ENCODE measurements at places on chromosomes 11 and 22.
A peak's percentile ranks its signal among the peaks of the same experiment; 100 is the strongest.

DNA sequence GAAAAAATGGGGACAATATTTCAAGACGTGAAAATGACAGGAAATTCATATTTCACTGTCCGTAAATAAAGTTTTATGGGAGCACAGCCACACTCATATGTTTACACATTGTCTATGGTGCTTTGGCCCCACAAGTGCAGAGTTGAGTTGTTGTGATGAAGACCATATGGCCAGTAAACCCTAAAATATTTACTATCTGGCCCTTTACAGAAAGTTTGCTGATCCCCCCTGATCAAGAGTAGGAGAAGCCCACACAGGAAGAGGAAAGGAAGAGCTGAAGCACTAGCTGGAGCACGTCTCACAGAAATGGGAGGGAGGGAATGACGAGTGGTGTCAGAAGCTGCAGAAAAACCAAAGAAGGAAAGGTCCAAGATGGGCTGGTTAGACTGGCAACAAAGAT, 78.8 kb downstream of the TNRC6B start:
- DNase-seq, result no peak

DNA sequence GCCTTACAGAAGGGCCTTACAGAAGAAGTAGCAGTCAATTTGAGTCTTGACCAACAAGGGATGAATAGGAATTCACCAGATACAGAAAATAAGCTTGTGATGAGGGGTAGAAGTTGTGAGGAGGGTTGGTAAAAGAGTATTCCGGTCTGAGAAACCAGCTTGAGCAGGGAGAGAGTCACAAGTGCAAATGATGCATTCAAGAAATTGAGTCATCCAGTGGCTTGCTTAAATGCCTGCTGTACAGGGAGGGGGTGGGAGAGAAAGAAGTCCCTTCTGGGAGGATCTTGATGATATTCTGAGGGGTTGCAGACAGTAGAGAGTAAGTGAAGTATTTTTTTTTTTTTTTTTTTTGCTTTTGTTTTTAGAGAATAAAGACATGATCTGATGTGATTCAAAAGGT, 9.2 kb downstream of the CCKBR start:
- DNase-seq, result no peak

GRCh38 chr11:936199-936598, 10.5 kb downstream of the AP2A2 start:
- no peak for DNase-seq

- DNase-seq, result no peak
Observed at GRCh38 chr22:49693848-49694247, 133.8 kb downstream of the BRD1 start.

DNA sequence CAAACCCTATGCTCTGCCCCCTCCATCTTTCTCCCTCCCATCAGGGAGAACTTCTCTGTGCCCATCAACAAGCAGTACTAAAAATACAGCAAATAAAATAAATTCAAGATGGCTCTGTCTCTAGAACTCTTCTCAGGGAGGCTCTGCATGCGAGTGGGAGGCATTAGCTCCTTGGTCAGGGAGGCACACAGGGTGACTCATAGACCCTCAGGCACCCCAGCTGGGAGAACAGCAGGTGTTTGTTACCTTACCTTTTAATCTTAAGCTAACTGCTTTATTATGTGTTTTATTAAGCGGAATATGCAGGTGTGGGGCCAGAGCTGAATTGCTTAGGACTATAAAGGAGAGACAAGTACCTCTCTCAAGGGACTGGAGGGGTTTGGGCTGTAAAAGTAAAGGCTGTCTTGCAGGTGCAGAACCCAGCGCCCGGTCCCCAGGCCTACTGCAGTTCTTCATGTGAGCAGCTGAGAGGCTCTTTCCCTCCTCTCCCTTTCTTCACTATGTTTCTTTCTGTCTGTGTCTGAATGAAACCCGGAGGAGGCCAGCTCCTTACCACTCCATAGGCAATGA, 20.8 kb downstream of the CSNK2A3 start:
- no peak for DNase-seq

DNA sequence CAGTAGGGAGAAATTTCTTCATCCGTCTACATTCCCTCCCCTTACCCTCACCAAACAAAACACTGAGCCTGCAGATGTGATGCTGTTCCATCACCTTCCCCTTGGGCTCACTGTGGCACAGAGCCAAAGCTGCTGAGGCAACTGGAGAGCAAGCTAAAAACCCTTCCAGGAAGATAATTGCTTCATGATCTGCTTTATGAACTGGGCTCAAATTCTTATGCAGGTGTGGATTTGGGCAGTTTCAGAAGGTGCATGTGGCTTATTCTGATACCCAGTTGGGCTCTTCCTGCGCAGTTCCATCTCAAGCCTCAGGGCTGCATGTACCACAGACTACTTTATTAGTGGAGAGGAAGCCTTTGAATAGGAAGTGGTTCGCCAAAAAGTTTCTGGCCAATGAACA, 58.3 kb downstream of the AAMDC start:
- DNase-seq, result no peak

DNA sequence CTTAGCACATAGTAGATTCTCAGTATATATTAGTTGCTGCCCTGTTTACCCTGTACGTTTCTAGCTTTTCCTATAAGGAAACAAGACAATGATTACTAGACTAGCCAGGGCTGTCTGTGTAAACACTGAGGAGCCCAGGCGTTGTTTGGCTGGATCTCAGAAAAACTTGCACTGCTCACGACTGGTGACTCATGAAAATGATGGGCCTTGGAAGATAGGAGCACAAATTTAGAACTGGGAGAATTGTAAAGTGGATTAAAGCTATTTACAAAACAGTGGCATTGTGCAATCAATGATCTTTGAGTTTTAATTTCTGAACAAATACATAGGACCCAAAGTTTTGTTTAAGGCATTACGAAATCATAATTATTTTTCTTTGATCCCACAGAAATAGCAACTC, 276.9 kb downstream of the FAM76B start:
- peak; percentile 7 for DNase-seq

DNA sequence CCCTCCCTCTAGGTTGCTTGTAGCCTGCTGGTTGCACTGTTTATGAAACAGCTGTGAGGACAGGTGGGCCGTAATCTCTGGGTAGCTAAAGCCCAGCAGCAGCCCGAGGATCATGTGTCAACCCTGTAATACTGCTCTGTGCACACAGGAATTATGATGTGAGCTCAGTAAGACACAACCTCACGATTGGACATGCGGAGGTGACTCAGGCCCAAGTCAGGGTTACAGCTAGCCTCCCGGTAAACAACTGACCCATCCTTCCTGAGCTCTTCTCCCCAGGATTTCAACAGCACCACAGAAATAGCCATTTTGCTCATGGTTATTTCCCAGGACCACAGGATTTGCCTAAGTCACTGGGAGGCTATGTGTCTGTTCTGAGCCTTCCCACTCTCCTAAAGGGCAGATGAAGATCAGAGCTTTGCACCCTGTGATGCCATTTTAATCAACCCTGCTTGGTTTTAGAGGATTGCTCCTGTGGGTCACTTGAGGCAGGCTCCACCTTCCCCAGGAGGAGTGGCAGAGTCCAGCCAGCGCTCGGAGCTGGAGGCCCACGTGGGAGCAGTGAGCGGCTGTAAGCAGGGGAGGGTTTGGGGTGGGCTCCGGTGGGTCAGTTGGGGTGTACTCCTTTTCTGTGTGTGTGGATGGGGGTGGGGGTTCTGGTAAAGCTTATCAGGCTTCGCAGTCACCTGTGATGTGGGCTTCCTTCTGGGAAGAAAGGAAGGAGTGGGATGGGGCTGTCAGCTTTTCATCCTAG, at the start of gene AMPD3:
Gene AMPD3 (plus strand): TSS at position 387 of the 754 bp plus-strand sequence. CDS start 6,256 bp downstream, outside the sequence.
- DNase-seq, result peak; percentile 28

- DNase-seq, result no peak
Observed at GRCh38 chr22:31504282-31504681, 7.9 kb downstream of the SFI1 start.
